Activated naive CD4-positive, alpha-beta T cell treated with anti-CD3 and anti-CD28 coated beads for 36 hours (primary cell): ENCODE measurements at places on chromosomes 7 and 10. TPM values are rescaled to one million over a fixed set of nuclear protein-coding genes. Genes with fewer than 3 reads are reported as not detected.
A peak's percentile ranks its signal among the peaks of the same experiment; 100 is the strongest.

- no peaks in the 10 kb centered on the region for H3K4me1 ChIP-seq
- DNase-seq: no peak
- H3K27ac ChIP-seq: no peak overlapping the region
- H3K36me3 ChIP-seq: peaks cover 3% of the 10 kb centered on the region
- no peaks in the 10 kb centered on the region for H3K27me3 ChIP-seq
Observed at GRCh38 chr7:40356871-40357709, 222.3 kb downstream of the SUGCT start.

- H3K36me3 ChIP-seq: peaks cover 30% of the 10 kb centered on the region
- H3K27ac ChIP-seq: no peak overlapping the region
- no peak overlapping the region for H3K4me3 ChIP-seq
- DNase-seq: no peak
- no peaks in the 10 kb centered on the region for H3K27me3 ChIP-seq
Observed at GRCh38 chr7:36923185-36923584, 198.9 kb upstream of the AOAH start.

- H3K36me3 ChIP-seq: no peaks in the 10 kb centered on the region
- H3K4me1 ChIP-seq: peaks cover 2% of the 10 kb centered on the region
- H3K27ac ChIP-seq: no peak overlapping the region
- H3K4me3 ChIP-seq: no peak overlapping the region
- H3K27me3 ChIP-seq: no peaks in the 10 kb centered on the region
- DNase-seq: no peak
Observed at GRCh38 chr10:15313843-15314242, 57.2 kb downstream of the FAM171A1 start.

The CALU gene
- total RNA-seq: 35.4 TPM

DNA sequence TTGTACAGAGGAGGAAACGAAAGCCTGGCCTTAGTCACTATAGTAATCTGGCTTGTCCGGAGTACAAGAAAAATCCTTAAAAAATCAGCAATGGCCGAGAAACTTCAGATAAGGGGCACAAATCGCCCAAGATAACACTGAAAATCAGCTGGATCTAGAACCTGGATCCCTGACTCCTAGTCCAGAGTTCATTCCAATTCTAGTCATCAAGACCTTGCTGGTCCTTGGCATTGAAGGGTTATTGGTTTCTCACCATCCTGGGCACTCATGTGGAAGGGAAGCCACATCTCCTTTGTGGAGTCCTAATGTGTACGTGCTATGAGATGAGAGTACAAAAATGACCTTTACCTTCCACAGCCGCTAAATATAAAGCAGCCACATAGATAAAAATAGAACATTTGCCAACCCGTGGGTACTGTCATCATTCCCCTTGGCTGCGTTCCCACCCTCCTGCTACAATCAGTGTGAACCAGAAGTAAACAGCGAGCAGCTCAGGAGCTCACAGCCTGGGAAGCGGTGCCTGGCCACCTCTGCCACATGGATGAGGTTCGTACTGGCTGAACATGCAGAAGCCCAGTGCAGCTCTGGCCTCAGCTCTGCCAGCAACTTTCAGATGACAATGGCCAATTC is 116.0 kb upstream of the PDLIM1 start:
- H3K4me3 ChIP-seq: no peak overlapping the region
- H3K36me3 ChIP-seq: no peaks in the 10 kb centered on the region
- H3K4me1 ChIP-seq: no peaks in the 10 kb centered on the region
- DNase-seq: no peak
- H3K27me3 ChIP-seq: no peaks in the 10 kb centered on the region

The TAC1 gene
- total RNA-seq: not detected

DNA sequence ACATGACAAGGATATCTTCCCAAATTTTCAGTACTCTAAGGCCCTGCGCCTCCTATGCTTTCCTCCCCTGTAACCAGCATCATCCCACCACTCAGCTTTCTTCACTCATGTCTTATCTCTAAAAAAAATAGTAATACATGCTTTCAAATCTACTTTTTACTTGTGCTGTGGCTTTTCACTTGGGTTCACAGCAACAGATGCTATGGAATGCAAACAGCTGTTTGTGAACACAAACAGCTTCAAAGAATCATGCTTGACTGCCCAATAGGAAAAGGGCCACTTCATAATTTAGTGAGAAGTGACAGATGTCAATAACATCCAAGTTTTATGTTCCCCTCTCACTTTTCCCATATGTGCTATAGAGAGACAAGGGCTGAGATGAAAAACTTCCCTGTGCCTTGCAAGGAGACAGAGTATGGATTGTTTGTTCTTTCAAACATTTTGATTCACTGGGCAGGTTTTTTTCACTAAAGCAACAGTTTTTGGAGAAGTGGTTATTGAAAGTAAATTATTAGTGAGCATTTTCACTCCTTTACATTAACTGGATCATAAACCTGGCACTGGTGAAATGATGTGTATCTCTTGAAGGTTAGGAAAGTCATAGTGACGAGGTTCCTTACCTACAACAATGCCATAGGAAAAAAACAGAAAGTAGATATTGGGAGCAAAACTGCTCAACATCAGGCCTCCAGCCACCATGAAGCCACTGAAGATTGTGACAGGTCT is 37.3 kb downstream of the SLC16A9 start:
- no peak overlapping the region for H3K27ac ChIP-seq
- no peak for DNase-seq
- H3K27me3 ChIP-seq: peaks cover 14% of the 10 kb centered on the region
- no peaks in the 10 kb centered on the region for H3K4me1 ChIP-seq
- H3K36me3 ChIP-seq: no peaks in the 10 kb centered on the region

The AGBL3 gene
- total RNA-seq: 3.6 TPM

DNA sequence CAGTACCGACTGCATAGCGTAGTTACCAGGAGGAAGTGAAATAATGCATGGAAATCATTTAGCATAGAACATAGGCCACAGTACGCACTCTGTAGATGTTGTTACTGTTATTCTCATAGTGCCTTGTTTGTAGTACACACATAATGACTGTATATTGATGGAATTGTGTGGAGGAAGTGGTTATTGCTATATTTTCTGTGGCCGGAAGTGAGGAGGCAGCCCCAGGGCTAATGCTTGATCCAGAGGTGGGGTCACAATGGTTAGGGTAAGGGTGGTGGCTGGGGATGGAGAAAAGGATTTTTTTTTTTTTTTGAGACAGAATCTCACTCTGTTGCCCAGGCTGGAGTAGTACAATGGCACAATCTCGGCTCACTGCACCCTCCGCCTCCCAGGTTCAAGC is 4.5 kb upstream of the MGAM start:
- no peak overlapping the region for H3K27ac ChIP-seq
- no peaks in the 10 kb centered on the region for H3K36me3 ChIP-seq
- H3K4me3 ChIP-seq: no peak overlapping the region
- H3K27me3 ChIP-seq: peaks cover 2% of the 10 kb centered on the region
- no peak for DNase-seq

The TRPV5 gene
- not detected for total RNA-seq

GRCh38 chr10:84204122-84204521 is 9.8 kb downstream of the CDHR1 start:
- no peaks in the 10 kb centered on the region for H3K36me3 ChIP-seq
- no peaks in the 10 kb centered on the region for H3K4me1 ChIP-seq
- H3K4me3 ChIP-seq: no peak overlapping the region
- no peaks in the 10 kb centered on the region for H3K27me3 ChIP-seq
- no peak overlapping the region for H3K27ac ChIP-seq

The NUPR2 gene
- not detected for total RNA-seq

GRCh38 chr7:77455321-77455720 is 39.2 kb upstream of the GSAP start:
- no peak for DNase-seq
- H3K27me3 ChIP-seq: no peaks in the 10 kb centered on the region
- no peaks in the 10 kb centered on the region for H3K36me3 ChIP-seq

The CRTAC1 gene
- total RNA-seq: not detected

DNA sequence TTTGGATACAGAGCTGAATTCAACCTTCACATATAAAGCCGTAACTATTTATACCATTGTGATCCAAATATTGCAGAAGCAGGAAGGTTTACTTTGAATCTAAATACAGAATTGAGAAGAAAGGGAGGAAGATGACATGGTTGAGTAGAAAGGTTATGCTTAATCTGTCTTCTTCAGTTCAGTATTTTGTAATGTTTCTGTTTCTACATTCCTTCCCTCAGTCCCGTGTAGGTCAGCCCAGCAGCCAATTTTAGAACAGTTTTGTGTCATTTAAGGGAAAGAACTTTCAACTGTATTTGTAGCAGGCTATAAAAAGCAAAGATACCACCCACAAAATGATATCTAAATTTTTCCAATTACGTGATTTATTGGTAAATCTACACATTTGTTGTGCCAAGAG is 97.4 kb downstream of the CPED1 start:
- no peak for DNase-seq
- H3K36me3 ChIP-seq: no peaks in the 10 kb centered on the region
- no peak overlapping the region for H3K4me3 ChIP-seq
- no peaks in the 10 kb centered on the region for H3K27me3 ChIP-seq
- no peak overlapping the region for H3K27ac ChIP-seq
- no peaks in the 10 kb centered on the region for H3K4me1 ChIP-seq

The ITPRID1 gene
- total RNA-seq: not detected

DNA sequence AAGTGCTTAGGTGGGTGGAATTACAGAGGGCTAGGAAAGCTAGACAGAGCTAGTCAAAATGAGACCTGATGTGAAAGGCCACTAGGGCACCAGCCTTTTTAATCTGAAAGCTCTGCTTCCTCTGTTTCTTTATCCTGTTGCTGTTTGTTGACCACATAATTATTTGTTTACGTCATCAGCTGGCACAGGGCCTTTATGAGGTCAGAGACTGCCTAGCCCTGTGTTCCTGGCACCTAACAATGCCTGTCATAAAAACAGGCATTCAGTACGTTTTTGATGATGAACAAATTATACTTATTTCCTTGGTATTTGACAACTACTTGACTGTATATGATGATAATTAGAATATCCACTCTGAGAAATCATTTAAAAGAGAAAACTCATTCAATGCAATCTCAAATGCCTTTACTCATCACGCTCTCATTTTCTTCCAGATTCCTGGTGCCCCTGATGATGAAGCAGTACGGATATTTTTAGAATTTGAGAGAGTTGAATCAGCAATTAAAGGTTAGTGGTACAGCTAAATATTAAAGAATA is 26.0 kb downstream of the RBM17 start:
- DNase-seq: no peak
- H3K27ac ChIP-seq: peak overlapping the region; percentile 84
- H3K4me3 ChIP-seq: no peak overlapping the region
- H3K36me3 ChIP-seq: peaks cover 56% of the 10 kb centered on the region
- H3K27me3 ChIP-seq: no peaks in the 10 kb centered on the region
- peaks cover 29% of the 10 kb centered on the region for H3K4me1 ChIP-seq

DNA sequence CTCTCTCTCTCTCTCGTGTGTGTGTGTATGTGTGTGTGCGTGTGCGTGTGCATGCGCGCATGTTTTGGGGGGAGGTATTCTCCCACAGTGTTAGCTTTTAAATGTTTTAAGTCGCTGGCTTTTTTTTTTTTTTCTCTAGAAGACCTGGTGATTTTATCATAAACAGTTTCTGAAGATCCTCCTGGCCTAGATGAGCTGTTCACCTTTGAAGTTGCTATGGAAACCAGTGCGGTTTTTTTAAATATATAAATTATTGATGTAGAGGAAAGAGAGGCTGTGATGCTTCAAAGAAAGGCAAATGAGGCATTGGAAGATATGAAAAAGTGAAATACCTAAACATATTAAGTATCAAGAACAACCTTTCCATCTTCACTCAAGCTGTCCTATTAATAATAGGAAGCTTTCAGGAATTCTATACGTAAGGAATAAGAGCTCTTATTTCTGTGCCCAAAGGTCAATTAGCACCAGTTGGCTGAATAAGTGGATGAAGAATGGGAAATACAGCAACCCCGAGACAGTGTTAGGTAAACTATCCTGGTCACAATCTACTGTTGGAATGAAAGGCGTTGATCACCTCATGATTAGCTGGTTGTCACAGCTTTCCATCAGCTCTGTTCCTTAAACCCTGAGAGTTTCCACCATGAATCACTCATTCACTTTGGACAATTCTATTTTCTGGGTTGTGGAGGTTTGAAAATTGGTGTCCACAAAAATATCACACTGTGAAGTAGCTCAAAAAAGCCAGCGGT is 66.5 kb upstream of the SLC35G1 start:
- no peaks in the 10 kb centered on the region for H3K27me3 ChIP-seq
- no peak overlapping the region for H3K4me3 ChIP-seq
- DNase-seq: no peak
- H3K36me3 ChIP-seq: no peaks in the 10 kb centered on the region

DNA sequence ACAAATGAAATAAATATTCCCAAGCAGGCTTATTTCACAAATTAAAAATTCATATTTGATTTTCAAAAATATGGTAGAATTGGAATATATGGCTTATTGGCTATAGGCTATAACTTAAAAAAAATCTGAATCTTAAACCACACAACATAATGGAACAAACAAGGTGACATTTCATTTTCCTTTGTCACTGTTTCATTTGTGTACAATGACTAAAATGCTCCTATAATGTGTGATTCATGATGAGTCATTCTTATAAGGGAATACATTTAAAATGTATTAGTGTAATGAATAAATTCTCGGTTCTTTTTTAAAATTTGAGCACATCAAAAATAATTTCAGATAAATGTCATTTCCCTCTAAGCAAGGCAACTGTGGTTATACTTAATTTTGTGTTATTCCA is 148.0 kb upstream of the ANK3 start:
- no peak overlapping the region for H3K27ac ChIP-seq
- peaks cover 36% of the 10 kb centered on the region for H3K4me1 ChIP-seq
- no peak overlapping the region for H3K4me3 ChIP-seq

The ZNF425 gene
- total RNA-seq: 0.57 TPM

GRCh38 chr10:18501629-18502028 is 149.8 kb downstream of the NSUN6 start:
- peaks cover 14% of the 10 kb centered on the region for H3K27me3 ChIP-seq
- no peaks in the 10 kb centered on the region for H3K36me3 ChIP-seq
- H3K4me3 ChIP-seq: no peak overlapping the region
- H3K27ac ChIP-seq: no peak overlapping the region

GRCh38 chr7:93558705-93559614 is 15.6 kb downstream of the CALCR start:
- H3K4me1 ChIP-seq: no peaks in the 10 kb centered on the region
- H3K4me3 ChIP-seq: no peak overlapping the region
- no peak overlapping the region for H3K27ac ChIP-seq
- no peak for DNase-seq
- no peaks in the 10 kb centered on the region for H3K36me3 ChIP-seq
- H3K27me3 ChIP-seq: no peaks in the 10 kb centered on the region

DNA sequence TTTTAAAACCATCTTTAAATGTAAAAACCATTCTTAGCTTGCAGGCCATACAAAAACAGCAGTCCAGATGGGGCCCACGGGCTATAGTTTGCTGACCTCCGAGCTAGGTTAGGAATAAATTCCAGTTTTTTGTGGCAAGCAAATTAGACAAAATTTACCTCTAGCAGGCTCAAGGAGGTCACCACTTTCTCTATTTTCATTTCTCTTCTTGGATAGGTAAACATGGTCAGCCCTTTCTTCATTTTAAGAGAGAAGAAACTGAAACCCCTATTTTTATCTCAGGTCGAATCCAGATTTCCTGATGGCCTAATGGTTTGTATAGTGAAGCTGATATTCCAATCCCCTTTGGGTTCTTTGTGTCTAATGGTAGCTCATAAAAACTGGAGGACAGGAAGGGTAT is 10.7 kb downstream of the IKZF5 start:
- DNase-seq: no peak
- no peaks in the 10 kb centered on the region for H3K27me3 ChIP-seq
- no peak overlapping the region for H3K27ac ChIP-seq
- H3K4me3 ChIP-seq: no peak overlapping the region
- peaks cover 31% of the 10 kb centered on the region for H3K36me3 ChIP-seq
- H3K4me1 ChIP-seq: peaks cover 21% of the 10 kb centered on the region

The ABCF2 gene
- total RNA-seq: 35.5 TPM

The HYAL4 gene
- total RNA-seq: not detected

The FBXL13 gene
- total RNA-seq: 0.54 TPM
